ENCODE measurements at places on chromosomes 3 and 15. TPM values are rescaled to one million over a fixed set of nuclear protein-coding genes. Genes with fewer than 3 reads are reported as not detected.

- DNase-seq = no peak
Observed at GRCh38 chr3:11244121-11244677, 28.0 kb upstream of the ATG7 start.

GRCh38 chr3:42515391-42515916, 13.0 kb downstream of the VIPR1 start:
- no peak for DNase-seq

DNA sequence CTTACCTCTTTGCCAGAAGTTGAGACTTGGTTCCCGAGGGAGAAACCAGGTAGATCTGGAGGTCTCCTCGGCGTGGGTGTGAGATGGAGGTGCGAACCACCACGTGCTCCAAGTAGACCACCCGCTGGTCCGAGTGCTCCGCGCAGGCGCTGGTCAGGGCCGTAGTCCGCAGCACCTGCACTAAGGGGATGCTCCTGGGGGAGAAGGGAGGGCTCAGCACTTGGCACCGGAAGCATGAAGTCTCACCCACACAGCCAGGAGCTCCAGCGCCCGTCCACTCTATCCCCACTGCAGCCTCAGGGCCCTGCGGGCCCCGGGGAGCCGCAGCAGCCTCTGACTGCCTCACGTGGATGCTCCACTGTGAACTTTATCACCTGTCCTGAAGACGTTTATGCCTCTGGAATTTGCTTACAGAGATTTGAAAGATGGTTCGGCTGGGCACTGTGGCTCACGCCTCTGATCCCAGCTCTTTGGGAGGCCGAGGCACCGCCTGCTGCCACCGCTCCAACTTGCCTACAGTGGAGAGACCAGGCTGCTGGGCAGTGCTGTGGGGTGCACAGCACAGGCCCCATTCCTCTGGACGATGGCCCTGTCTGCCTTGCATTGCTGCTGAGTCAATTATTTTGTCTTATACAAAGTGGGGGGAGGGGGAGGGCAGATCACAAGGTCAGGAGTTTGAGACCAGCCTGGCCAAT, 75.4 kb upstream of the SNRPA1 start:
- no peak for DNase-seq

Gene GOLGA8N
- polyA plus RNA-seq = 2.9 TPM

Gene GRAMD2A
- 0.17 TPM for polyA plus RNA-seq

- DNase-seq = no peak
Observed at GRCh38 chr3:98972155-98972554, 70.7 kb upstream of the DCBLD2 start.

Gene PLA2G4D
- not detected for polyA plus RNA-seq

DNA sequence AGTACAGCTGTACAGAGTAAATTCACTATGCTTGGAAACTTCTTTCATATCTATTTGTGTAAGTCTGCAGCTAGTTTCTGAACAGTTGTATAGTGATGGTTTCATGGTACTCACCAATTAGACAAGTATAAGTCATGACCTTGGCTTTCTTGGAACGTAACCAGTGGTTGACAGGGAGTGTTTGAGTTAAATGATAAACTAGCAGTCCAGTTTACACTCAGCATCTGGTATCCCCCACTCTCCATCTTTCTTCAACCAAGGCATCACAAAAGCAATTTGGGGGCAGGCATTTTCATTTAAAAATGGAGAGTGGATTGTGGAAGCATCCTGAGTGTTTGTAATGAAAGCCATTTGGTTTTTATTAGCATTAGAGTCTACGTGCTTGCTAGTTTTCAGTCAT, 26.0 kb downstream of the MME start:
- no peak for DNase-seq

Gene CLRN1
- not detected for polyA plus RNA-seq

Gene TEX55
- polyA plus RNA-seq = not detected

- DNase-seq = no peak
Observed at GRCh38 chr3:63768386-63768785, 50.7 kb upstream of the C3orf49 start.

DNA sequence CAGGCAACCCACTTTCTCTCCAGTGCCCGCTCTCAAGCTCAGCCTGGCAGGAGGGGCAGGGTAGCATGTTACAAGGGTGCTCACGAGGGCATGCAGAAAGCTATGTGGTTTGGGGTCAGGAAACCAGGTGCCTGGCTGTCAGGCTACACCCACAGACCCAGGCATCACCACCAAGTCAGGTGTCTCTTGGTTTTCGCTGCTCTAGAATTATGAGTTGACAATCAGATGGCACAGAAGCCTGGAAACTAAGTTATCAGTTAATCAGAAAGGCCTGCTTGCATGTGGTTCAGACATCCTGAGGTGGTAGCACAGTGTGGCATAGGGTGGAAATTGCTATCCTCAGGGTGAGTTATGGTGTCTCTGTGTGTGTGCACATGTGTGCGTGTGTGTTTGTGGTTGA, 16.2 kb upstream of the CCR9 start:
- no peak for DNase-seq

GRCh38 chr3:59082106-59082505, 32.3 kb upstream of the CFAP20DC start:
- DNase-seq = no peak

Gene CSPG4
- polyA plus RNA-seq = 9.5 TPM

GRCh38 chr3:68953816-68954444, 21.6 kb upstream of the TAFA4 start:
- no peak for DNase-seq

- DNase-seq = no peak
Observed at GRCh38 chr3:36193448-36193847, 186.9 kb upstream of the STAC start.

GRCh38 chr15:58038426-58039078, 27.0 kb downstream of the ALDH1A2 start:
- DNase-seq = no peak

DNA sequence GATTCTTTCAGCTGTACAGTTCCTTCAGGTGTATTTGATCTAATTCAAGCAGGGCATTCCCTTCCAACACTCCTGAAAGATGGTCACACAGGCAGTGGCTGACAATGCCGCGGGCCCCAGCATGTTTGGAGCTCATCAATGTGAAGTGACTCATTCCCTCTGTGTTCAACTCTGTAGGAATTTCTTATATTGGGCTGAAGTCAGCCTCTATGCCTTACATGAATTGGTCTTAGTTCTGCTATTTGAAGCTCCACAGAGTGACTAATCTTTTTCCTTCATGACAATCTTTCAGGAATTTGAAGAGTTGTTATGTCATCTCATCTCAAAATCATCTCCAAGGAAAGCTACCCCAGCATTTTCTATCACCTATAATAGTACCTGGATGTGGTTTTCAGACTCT, 142.5 kb upstream of the C2CD4B start:
- no peak for DNase-seq

DNA sequence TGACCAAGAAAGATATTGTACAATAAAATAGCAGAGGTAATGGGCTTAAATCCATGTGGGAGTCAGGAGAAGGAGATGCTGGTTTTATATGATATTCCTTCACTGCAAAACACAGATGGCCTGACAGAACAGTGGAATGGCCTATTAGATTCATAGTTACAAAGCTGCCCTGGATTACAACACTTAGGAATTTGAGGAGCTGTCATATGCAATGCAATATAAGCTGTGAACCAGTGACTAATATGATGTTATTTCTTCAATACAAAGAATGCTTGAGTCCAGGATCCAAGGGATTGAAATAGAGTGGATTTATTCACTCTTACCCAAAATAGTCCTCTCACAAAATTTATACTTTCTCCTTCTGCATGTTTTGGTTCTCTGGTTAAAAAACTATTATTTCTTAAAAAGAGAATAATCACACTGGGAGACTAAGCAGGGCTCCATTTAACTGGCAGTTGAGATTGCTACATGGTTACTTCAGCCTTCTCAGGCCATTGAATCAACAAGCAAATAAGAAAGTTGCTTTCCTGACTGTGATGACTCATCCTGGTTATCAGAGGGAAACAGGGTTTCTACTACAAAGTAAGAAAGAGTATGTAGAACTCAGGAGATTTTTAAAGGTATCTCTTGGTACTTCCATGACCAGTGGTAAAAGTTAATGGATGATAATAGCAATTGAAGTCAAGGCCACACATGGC, 79.8 kb upstream of the ZPLD1 start:
- no peak for DNase-seq

Gene TRIM59
- polyA plus RNA-seq = 17.2 TPM

Gene HGD
- polyA plus RNA-seq = 0.11 TPM

Gene APOD
- polyA plus RNA-seq = 8.3 TPM

Gene ABI3BP
- 16.3 TPM for polyA plus RNA-seq

Gene COX5A
- 106 TPM for polyA plus RNA-seq

Measured in BJ (cell line).